ENCODE measurements at places on chromosomes 3 and 15.

DNA sequence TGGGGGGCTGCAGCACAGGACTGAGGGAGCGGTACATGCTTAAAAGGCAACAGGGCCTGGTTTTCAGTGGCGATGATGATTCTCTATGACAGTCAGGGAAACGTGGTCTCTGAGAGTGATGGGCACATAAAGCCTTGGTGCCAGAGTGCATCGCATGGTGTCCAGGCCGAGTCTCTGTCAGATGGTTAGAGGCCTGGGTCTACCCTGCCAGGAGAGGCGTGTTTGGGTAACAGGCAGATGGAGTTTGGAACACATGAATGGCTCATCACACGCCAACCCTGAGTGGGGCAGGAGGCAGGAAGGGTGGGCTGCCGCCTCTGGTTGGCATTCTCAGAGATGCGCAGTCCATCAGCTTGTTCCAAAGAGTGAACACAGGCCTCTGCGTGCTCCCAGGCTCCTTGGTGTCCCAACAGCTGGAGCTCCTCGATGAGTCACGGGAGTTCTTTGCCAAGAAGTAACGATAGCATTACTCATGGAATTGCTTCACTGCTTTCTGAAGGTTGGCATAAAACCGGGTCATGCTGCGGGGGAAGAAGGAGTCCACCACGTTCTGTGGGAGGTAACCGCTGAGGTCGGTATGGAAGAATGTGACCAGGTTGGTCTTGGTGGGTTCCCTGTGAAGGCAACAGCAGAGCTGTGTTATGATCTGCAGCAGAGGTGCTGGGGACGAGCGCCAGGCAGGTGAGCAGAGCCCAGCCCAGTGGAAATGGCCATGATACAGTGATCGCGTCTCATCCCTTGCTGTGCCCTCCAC, 11.0 kb downstream of the STARD5 start:
- no peak for DNase-seq

- DNase-seq, result no peak
These were observed 17.2 kb upstream of the USP3 start for GRCh38 chr15:63487076-63487757.

DNA sequence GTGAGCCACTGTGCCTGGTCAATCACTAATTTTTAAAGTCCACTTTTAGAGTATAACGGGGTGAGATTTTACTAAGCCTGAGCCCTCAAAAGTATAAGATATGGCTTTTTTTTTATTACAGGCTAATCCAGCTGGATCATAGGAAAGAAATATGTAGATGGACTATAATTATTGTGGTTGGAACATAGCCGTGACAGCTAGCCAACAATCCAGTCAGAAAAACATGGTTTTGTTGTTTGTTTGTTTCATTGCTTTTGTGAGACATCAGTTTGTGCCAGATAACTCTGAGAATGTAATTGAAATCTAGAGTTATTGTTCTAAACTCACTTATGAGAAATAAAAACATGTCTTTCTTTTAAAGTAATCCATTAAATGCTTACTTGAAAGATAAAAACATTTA, 37.3 kb upstream of the ATOSA start:
- DNase-seq, result no peak

GRCh38 chr3:42191443-42191747, 74.6 kb downstream of the CCK start:
- no peak for DNase-seq

GRCh38 chr15:63509955-63510940, 5.9 kb downstream of the USP3 start:
- DNase-seq, result no peak

DNA sequence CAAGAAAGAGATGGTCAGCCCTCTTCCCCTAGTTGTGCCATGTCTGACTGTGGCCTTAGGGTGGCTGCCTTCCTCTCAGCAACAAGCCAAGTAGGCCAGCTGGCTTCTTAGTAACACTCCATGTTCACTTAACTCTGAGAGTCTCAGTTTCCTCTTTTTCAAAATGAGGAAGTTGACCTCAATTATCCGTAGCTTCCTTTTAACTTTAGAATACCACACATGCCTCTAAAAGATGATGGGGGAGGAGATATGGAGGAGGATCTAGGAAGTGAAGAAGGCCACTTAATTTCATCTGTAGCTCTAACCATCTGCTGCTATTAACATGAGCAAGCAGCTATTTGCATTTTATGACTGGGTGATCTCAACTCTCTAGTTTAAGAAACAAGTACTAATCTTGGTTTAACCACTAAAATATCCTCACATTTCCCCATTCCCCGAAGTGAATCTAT, 32.9 kb downstream of the CD200R1L start:
- DNase-seq, result no peak

GRCh38 chr15:28909958-28910500, 24.3 kb downstream of the APBA2 start:
- no peak for DNase-seq

DNA sequence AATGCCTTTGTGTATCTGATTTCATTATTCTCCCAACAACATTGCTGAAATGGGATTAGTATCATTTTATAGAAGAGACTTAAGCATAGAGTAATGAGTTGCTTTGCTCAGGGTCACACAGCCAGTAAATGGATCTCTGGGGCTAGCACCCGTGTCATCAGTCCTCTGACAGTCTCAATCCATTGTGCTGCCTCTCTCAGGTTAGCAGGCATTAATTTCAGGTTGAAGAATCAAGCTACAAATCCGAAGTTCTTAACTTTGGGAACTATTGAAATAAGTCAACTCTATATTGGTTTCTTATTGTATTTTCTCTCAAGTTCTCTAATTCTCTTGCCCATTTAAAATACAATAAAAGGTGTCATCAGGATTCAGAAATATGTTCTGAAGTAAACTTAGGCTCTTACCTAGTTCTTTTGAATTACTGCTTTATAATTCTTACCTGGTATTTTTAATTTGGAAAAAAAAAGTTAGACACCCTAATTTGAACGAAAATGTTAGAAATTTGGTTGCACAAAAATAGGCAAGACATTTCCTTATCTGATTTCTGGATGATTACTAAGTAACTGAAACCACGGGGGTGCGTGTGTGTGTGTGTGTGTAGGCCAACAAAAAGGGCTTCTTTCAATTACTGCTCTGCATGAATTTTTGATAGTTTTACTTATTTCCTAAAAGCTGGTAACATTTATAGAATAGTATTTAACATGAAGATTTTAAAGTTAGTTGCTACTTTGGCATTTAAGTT, 189.8 kb downstream of the MBNL1 start:
- DNase-seq, result no peak

DNA sequence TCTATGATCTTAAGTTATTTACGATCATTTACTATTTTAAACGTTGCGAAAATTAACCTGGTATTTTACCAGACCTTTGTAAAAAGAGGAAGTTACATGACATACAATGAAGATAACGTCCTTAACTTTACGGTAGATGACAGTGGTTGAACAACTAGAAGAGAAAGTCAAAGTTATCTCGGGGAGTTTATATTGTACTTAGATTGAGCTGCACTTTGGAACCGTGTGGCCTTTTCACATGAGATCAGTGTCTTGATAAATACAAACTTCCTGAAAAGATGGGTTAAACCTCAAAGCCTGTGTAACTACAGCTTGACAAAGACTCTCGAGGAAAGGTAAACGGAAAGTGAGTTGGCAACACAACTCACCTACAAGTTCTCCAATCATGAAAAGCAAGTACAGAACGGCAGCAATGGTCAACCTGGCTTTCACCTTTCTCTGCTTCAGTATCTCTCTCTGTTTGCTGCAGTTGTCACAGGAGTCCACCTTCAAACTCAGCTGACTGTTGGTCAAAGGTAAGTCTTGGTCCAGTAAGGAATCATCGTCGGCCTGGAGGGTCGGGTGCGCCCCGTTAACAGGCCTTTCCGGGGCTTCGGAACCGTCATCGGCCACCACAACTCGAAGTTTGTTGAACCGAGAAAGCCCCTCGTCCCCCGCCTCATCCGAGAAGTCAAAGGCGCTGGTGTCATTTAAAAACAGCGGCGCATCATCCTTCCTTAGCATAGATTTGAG, 793 bp downstream of the SLC30A4 start:
- DNase-seq, result peak; percentile 13

DNA sequence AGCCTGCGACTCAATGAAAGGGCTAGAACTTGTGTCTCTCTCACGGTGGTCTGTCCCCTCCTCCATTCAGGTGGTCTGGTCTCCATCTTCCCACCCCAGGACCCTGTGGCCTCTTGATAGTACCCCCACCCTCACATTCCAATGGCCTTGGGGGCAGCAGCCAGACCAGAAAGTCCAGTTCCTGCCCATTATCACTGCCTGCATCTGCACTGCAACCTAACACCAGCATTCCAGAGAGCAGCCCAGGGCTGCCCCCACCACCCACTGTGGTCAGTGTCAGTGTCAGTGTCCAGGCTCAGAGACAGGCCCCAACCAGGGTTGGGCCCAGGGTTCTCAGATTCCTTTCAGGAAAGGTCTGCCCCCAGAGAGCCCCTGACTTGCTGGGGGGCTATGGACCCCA, 12.6 kb downstream of the IGDCC3 start:
- DNase-seq, result peak; percentile 59

DNA sequence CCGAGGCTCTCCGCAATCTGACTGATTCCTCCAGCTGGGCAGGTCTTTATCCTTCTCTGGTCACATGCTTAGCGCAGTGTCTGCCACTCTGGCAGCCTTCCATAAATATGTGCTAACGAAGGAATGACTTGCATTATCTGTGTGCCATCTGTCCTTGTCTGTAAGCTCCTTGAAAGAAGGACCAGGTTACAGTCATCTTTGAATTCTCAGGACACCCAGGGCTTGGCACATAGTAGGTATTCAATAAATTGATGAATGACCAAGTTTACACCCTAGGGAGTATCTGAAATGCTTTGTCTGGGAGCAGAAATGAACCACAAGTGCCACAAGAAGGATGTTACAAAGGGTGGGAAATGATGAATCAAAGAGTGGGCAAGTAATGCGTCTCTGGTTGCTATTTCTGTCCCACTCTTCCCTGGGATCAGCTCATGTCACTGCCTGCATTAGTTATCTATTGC, 16.5 kb upstream of the FAM3D start:
- no peak for DNase-seq

DNA sequence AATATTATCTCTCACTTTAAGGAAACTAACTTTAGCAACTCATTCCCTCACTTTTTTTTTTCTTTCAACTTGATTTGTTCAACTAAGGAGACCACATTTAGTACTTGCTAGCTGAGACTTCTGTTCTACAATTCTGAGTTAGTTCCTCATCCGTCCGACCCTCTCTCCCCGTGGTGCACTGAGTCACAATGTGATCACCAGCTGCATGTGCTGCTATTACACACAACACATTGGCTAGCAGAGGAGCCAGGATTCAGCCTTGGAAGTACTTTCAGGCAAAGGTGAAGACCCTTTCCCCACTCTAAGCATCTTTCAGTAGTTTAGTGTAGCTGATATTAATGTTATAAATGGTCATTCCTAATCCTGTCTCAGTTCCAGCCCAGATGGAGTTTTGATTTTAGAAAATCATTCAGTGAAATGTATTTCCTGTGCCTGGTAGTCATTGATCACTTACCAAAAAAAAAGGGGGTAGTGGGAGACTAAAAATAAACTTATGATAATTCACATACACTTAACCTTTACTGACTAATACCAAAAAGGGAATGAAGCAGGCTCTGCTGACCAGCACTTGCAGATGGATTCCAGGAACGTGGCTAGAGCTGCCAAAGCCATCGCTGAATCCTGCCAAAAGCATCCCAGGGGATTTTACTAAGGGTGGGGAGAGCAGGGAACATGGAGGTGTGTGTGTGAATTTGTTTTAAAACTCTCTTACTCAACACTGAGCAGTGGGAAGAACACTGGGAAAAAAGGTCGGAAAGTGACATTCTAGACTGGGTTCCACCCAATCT, 424.8 kb downstream of the LPP start:
- no peak for DNase-seq

- no peak for DNase-seq
These were observed 86.5 kb upstream of the PRR20G start for GRCh38 chr3:127374086-127375010.

- no peak for DNase-seq
These were observed 361.8 kb downstream of the FGF12 start for GRCh38 chr3:192365571-192365970.

GRCh38 chr3:142608631-142609030, 12.4 kb downstream of the PLS1 start:
- no peak for DNase-seq

DNA sequence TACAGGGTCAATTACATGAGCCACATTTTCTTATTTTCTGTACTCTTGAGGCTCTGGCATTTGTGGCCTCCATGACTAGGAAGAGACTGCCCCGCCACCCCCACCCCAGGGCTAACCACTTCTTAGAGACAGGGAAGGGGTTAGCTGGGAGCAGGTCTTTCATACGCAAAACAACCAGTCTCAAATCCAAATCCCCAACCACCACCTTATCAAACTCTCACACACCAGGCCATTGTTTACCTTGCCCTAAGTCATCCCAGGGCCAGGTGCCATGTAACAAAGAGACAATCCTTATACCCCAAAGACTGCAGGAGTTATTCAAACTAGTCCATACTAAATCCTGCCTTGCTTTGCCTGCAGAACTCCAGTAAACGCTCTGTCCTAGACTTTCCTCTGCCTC, 77.8 kb downstream of the B3GNT5 start:
- no peak for DNase-seq

GRCh38 chr3:186382217-186382885, 20.3 kb upstream of the DGKG start:
- DNase-seq, result no peak

- peak; percentile 52 for DNase-seq
These were observed 1036.1 kb downstream of the MCTP2 start for GRCh38 chr15:95267481-95267880.

DNA sequence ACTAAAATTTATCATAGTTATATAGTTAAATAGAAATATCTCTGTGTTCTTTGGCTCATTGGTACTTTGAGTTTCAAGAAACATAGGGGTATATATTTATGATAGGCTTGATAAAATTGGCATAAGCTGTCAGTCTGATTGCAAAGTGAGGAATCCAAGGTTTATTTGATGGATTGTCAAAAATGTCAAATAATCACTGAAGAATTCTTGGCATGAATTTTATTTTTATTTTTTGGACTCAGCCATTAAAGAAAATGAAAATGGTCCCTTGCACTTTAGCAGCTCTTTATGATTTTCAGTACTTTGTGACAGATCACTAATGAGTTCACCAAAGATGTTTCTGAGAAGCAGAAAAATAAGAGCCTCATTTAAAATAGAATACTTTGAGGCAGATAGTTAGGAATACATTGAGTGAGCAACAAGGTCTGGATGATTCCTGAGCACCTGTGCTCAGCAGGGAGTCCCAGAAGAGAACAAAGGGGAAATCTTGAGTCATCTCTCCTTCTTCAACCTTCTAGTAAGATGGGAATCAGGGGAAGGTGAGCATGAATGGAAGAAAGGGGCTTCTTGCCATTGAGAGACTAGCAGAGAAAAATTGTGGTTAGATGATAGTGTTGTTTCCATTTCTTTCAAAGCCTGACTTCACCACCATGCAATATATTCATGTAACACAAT, 85.3 kb upstream of the VEPH1 start:
- DNase-seq, result no peak

- DNase-seq, result no peak
These were observed 94.6 kb upstream of the PLXNA1 start for GRCh38 chr3:126888186-126888760.

- DNase-seq, result no peak
These were observed 660 bp downstream of the CCK start for GRCh38 chr3:42265059-42265991.

GRCh38 chr15:83323296-83323711, 38.8 kb upstream of the BNC1 start:
- no peak for DNase-seq

- no peak for DNase-seq
These were observed 14.5 kb downstream of the SPTBN5 start for GRCh38 chr15:41879321-41879845.

Measured in HuH-7.5 (cell line).